GM12878 (cell line): ENCODE measurements at places on chromosomes 7 and 10.

DNA sequence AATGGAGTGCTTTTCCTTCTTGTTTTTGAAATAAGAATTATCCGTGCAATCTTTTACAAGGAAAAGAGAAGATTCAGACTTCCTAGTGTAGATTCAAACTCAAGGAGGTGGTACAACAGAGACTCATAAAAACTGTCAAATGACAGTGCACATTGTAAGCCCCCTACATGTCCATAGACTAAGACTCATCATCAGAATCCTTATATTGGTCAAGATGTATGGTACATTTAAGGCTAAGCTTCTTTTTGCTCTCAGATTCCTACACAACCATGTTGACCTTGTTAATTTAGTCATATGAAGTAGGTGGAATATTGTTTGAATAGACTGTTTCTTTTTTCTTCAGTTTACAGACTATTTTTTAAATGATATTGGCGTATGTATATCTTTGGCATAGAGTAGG is 11.6 kb downstream of the CD36 start:
- no peak for DNase-seq

GRCh38 chr7:332646-333392 is 42.8 kb downstream of the FOXL3 start:
- no peak for DNase-seq

- no peak for DNase-seq
Measured at GRCh38 chr10:24393201-24393600, 184.3 kb downstream of the KIAA1217 start.

DNA sequence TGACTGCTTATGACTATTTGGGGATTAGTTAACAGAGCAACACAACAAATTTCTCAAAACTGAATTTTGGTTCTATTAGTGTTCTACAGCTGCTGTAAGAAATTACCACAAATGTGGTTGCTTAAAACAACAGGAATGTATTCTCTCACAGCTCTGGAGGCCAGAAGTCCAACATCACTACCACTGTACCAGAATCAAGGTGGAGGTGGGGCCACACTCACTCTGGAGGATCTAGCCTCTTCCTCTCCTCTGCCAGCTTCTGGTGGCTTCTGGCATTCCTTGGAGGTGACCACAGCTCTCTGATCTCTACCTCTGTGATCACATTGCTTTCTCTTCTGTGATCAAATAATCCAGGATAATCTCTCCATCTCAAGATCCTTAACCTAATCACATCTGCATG is 194.7 kb upstream of the BMPER start:
- DNase-seq: no peak

DNA sequence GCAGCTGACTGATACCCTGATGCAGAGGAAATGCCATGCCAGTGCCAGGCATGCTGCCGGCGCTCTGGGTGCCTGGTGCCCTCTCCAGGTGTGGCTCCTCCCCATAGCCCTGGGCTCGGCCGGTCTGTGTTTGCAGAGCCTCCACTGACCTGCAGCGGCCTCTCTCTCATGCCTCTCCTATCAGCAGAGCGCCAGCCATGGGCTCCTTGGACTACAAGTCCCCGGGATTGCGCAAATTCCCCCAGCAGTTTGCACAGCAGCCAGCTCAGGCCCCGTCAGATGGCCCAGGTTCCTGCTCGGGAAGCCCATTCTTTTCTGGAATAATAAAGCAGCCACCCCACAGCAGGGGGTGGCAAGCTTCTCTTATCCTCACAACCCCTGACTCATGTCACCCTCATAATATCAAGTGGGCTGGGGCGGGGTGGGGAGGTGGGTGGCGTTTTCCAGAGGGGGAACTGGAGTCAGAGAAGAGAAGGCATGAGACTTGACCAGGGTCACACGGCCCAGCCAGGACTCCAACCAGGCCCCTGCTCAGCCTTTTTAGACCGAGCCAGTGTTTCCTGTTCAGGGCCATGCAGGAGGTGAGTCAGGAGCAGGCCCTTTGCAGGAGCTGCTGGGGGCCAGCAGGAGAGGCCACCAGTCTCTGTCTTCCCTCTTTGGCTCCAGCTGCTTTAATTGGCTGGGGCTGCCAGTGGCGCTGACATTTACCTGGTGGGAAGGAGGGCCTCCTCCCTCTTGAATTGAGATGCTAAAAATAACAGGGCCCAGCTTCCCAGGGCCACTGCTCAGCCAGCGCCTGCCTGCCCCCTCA is 58.6 kb downstream of the ZMIZ1 start:
- no peak for DNase-seq

GRCh38 chr7:100166317-100166940 is 2.0 kb downstream of the GAL3ST4 start:
- DNase-seq: no peak

- no peak for DNase-seq
Measured at GRCh38 chr7:155147624-155148023, 77.5 kb downstream of the HTR5A start.

GRCh38 chr7:122972056-122972455 is 23.4 kb downstream of the TAS2R16 start:
- no peak for DNase-seq

DNA sequence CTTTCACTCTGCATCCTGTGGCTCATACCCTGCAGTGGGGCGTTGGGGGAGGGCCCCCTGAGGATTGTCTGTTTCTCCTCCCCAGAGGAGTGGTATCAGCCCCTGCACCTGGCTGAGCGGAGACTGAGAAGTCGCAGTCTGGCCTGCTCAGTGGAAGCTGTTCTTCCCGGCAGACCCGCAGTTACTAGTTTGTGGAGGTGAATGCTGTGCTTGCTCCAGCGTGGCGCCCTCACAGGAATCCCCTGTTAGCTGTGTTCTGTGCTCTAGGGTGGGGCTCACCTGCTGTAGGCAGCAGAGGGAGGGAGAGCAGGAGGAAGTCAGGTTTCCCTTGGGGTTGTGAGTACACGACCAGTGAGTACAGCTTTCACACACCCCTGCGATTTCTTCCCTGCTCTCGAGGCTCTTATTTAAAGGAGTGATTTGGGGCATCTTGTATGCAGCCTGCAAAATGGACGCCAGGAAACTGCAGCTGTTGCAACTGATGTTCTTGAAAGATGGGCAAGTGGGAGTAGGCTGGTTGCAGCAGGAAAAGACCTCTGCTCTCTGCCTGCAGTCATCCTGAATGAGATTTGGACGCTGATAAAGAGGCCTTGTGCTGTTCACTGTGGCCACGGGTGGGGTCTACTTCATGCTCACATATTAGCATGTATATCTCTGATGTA is 66.4 kb downstream of the HK1 start:
- DNase-seq: peak; percentile 28

DNA sequence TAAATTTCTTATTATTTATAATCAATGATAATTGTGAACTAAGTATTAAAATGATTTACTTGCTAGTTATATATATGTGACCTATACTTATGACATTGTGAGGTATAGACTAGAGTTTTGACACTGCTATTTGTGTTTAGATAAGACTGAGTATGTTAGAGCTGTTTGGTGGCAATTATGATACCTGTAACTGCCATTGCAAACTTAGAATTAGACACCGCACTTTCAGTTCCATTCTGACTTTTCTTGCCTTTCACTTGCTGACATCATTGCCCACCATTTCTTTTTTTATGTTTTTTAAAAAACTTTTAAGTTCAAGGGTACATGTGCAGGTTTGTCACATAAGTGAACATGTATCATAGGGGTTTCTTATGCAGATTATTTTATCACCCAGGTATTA is 214.5 kb downstream of the MBL2 start:
- DNase-seq: no peak
